ENCODE measurements at places on chromosomes 1 and 21.

- DNase-seq, result no peak
Measured at GRCh38 chr1:181486098-181486420, 2.7 kb downstream of the CACNA1E start.

- no peak for DNase-seq
Measured at GRCh38 chr1:152459596-152460528, 45.8 kb upstream of the CRNN start.

GRCh38 chr1:227318853-227319607, 738 bp upstream of the CDC42BPA start:
- DNase-seq, result no peak

DNA sequence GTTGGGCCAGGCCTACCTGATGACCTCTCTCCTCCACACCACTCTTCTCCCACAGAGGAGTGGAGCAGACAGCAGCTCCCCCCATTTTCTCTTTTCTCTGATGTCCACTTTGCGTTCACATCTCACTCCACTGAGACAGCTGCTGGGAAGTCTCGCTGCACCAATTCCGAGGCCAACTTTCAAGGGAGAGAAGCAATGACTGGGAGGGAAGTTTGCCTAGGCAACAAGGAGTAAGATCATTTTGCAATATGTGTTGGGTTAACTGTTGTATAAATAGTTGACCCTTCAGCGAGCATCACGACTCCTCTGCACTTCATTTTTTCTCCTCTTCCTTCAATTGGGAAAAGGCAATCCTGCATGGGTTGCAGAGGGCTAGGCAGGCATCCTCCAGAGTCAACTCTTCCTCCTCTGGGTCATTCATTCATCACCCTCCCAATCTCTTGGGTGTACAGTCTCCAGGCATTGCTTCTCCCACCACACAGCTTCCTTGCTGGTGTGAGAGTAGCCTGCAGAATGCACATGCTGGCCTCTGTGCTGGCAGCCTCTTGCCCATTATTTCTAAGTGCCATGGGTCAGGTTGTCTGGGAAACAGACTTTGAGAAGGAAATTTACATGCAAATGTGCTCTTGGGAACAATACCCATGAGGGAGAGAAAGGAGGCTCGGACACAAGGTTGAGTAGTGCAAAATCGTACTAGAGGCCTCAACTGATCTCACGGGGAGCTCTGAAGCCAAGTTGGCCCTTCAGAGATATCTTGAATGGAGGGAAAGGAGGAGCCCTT, 75.8 kb upstream of the BCAR3 start:
- no peak for DNase-seq

All from chondrocyte (in vitro differentiated cells).